Activated CD4-positive, alpha-beta T cell treated with anti-CD3 and anti-CD28 coated beads for 24 hours (primary cell): ENCODE measurements at places on chromosomes 7 and 10.

GRCh38 chr7:12066521-12066920 is 144.6 kb upstream of the TMEM106B start:
- DNase-seq = no peak

DNA sequence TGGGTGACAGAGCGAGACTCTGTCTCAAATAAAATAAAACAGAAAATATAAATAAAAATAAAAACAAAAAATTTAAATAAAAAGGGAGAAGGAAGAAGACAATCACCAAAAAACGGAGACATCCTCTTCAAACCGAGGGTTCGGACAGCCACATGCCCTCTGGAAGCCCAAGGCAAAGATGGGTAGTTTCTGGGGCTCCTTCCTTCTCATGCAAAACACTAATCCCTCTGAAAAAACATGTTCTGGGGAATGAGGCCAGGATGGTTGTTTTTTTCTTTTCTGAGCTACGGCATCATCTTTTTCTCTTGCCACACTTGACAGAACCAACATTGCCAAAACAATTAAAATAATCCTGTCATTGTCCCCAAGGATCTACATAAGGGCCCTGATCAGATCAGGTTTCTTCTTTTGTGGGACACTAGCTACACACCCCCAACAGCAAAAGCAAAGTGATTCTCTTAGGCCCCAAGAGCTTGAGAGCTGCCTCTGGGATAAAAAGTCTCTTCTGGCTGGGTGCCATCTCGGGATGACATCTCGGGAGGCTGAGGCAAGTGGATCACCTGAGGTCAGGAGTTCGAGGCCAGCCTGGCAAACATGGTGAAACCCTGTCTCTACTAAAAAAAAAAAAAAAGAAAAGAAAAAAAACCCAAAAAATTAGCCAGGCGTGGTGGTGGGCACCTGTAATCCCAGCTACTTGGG is 14.2 kb upstream of the POR start:
- no peak for DNase-seq

DNA sequence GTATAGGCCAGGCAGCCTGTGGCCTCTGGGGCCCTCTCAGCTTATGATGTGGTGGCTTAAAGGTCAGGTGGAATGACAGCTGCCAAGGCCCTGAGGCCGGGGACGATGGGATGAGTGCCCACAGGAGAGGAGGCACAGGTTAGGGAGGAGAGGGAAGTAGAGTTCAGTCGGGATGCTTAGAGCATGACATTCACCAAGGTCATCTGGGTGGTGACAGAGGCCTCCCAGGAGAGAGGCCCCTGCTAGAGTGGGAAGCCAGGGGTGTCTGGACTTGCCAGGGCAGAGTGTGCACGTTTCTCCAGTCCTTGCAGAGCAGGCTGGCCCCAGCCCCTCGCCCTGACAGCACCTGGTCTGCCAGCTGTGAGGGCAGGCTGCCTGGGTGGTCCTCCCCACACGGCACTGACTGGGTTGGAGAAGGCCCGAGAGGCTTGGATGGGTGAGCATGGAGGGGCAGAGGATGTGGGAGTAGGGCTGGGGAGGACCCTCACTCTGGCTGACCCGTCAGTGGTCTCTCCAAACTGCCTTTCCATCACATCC is 1.5 kb downstream of the CALHM1 start:
- no peak for DNase-seq

GRCh38 chr7:21960922-21961321 is 15.2 kb upstream of the CDCA7L start:
- DNase-seq = no peak

DNA sequence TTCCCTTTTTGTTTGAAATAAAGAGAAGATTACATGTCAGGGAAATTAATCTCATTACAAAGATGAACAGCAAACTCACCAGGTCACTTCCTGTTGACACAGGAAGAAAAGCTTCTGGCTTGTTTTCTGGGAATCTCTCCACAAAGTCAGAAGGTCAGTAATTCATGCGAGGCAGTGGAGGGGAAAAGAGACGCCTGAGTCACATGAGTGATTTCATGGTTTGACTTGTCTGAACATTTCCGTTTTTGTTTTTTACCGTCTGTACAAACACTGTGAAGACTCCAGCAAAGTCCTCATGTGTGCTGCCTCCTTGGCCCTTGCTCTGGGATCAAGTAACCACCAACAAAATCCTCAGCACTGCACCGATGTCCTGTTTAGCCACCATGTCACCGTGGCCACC is 2.5 kb upstream of the HABP2 start:
- DNase-seq = no peak

GRCh38 chr10:6929148-6929830 is 349.2 kb upstream of the PRKCQ start:
- no peak for DNase-seq

DNA sequence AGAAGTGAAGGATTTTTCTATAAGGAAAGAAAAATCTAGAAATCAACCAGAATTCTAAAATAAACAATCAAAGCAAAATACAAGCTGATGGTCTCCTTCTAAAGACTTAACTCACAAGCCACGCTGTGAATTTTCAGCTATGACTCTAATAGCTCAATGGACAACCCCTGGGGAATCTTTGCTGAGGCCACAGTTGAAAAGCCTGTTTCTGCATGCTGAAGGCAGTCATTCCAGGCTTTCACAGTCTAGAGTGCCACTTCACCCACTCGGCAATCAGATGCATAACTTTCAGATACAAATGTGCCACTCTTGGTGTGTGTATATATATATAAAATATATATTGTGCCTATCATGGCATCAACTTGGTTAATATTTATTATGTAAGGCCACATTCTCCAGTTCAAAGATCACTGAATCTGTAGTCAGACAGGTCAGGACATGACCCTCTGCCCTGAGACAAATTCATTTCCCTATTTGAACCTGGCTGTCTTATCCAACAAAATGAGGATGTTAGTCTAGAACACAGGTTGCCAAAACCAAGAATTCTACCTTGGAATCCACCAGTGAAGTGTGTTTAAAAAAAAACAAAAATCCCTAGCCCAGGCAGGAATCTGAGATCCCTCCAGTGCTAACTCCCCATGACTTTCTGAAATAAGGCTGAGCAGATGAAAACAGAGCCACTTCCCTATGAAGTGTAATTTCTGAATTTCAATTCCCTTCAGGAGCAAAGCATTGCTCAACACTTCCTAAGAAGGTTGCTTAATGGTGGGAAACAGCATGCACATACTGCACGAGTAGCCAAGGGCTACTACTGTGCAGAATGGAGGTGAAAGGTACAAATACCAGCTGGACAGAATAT is 9.9 kb downstream of the LIPA start:
- DNase-seq = no peak

DNA sequence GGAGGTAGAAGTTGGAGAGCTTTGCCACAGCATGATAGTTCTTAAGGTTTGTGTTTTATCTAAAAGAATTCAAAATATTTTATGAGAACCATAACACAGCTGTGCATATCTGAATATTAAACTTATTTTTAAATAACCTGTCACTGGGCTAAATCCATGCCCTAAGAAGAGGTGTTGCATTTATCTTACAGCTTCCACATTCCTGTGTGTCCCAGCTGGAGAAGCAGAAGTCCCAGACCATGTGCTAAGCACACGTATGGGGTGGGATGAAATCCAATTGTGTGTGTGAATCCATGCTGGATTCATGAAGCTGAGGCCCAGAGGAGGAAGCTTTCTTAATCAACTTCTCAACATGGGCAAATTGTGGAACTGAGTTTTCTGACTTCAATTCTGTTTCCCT is 121.5 kb downstream of the PKD1L1 start:
- DNase-seq = no peak

- DNase-seq = no peak
Observed at GRCh38 chr7:18426564-18427226, 68.9 kb upstream of the HDAC9 start.

- DNase-seq = no peak
Observed at GRCh38 chr7:102860351-102860811, 52.4 kb upstream of the LRRC17 start.

- no peak for DNase-seq
Observed at GRCh38 chr10:28984431-28984830, 304.4 kb upstream of the LYZL1 start.

- no peak for DNase-seq
Observed at GRCh38 chr10:68302503-68302823, 29.4 kb upstream of the HNRNPH3 start.

DNA sequence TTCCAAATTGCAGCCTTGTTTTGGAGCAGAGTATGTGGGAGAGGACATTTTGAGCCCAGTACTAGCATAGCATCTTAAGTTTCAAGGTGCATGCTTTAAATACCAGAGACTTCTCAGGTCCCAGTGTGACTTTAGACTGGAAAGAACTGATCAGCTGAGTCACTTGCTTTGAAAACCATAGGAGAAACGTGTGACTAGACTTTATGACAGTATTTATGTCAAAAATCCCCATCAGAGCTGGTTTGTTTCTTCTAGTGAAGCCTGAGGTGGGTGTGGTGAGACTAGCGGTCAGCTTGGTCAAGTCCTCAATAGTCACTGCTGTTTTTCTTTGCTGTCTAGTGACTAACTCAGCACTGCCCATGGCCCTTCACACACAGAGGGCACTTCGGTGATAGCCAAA is 724.2 kb downstream of the GATA3 start:
- no peak for DNase-seq

DNA sequence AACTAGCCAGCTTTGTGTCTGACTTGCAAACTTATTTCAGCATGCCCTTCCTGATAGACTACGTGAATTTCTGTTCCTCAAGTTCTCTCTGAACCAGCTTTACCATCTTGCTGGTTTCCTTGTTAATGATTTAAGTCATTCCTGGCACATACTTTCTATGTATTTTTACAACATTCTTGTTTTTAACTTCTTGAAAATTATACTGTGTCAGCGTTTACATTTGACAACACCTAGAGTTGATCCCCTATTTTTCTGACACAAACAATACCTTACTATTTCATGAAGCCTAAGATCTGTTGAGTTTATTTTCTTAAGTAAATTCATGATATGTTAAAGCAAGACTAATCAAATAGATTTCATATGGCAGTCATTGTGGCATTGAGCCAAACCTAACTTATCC is 686.3 kb downstream of the XPNPEP1 start:
- DNase-seq = no peak

GRCh38 chr10:79241990-79242619 is 105.2 kb upstream of the PPIF start:
- peak; percentile 62 for DNase-seq

DNA sequence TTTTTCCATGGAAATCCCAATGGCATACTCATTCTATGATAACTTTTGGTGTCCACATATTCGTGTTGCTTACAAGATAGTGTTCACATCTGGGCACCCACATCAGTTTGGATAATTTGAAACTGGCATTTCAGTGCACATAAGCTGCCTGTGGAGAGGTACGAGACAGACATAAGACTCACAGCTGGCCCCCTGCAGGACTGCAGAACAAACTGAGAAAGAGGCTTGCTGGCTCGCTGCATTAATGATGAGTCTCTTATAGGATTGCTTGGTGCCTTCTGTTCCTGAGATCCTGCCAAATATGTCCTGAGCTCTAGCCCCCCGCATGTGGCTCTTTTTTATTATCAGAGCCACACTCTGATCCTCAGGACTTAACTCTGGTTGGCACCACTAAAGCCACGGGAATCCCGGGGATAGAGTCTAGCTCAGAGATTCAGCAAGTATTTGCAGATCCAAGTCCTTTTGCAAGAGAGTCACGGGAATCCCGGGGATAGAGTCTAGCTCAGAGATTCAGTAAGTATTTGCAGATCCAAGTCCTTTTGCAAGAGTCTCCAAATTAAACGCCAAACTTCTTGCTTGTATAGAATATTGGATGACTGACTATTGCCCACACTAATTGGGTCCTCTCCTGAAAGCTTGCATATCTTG is 34.0 kb upstream of the JCAD start:
- DNase-seq = no peak

DNA sequence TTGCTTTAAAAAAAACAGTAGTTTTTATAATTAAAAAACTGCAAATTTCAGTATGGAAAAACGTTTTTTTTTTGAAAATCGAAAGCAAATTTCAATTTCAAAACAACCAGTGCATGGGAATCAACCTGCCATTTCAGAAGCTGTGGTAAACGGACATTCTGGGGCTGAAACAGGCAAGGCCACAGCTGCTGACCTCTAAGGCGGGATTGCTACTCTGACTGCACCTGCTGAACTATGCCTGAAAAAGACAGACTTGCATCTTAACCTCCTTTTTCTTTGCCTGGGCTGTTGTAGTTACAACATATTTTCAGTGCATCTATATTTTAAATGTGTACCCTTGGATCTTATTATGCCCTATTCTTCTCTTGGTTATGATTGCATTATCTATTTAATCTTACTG is 303.0 kb upstream of the SP8 start:
- DNase-seq = no peak

- DNase-seq = no peak
Observed at GRCh38 chr10:23408330-23408976, 30.4 kb upstream of the OTUD1 start.

- no peak for DNase-seq
Observed at GRCh38 chr10:106076496-106076895, 1088.0 kb downstream of the SORCS1 start.

- no peak for DNase-seq
Observed at GRCh38 chr10:24382979-24383663, 174.2 kb downstream of the KIAA1217 start.

DNA sequence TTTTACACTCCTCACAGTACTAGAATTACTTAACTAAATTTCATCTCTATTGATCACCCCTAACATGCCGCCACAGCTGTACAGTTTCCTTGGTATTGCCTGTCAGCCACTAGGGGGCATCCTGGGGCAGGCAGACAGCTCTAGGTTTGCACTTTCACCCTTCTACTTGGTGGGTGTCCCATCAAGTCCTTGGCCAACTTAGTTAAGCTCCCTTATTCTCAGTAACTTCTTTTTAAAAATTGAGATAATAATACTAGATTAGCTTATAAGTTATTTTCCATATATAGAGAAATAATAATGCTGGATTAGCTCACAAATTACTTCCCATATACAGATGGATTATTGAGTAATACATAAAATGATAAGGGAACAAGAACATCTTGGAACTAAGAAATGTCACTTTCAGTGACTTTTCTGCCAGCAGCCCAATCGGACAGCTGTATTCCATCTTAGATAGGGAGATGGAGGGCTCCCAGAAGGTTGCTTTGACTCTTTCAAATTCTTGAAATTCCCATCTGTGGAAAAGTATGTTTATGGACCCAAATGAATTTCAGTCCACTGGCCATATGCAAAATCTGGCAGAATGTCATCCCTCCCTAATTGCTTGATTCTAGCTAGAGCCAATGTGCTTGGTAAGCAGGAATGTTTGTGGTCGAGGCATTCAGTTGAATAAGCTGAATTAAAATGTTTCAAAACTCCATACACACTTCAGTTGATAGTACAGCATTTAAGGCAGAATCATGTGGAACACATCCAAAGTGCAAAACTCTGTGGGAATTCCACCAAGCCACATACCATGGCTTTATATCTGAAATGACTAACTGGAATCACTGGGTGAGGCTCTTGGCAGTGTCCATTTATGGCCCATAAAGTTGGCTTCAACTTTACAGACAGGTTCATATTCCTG is 309.7 kb downstream of the CSTF2T start:
- peak; percentile 19 for DNase-seq

DNA sequence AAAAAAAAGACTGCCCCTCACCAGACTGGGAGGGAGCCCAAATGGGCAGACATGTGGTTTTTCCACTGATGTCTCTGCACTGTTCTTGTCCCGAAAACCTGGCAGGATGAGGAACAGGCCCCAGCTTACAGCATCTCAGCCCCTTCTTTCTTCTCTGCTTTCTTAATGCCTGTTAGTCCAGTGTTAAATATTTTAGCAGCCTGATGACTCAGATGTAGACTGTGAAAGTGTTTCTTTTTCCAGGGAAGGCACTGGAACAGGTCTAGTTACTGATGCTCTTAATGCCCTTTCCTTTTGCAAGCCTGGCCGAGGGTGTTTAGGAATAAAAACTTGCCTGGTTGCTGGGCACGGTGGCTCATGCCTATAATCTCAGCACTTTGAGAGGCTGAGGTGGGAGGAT is 107.7 kb downstream of the TACC2 start:
- DNase-seq = no peak

- DNase-seq = no peak
Observed at GRCh38 chr7:151904270-151904669, 27.4 kb upstream of the PRKAG2 start.
